ENCODE measurements at places on chromosomes 4 and X. TPM values are rescaled to one million over a fixed set of nuclear protein-coding genes. Genes with fewer than 3 reads are reported as not detected.
A peak's percentile ranks its signal among the peaks of the same experiment; 100 is the strongest.

DNA sequence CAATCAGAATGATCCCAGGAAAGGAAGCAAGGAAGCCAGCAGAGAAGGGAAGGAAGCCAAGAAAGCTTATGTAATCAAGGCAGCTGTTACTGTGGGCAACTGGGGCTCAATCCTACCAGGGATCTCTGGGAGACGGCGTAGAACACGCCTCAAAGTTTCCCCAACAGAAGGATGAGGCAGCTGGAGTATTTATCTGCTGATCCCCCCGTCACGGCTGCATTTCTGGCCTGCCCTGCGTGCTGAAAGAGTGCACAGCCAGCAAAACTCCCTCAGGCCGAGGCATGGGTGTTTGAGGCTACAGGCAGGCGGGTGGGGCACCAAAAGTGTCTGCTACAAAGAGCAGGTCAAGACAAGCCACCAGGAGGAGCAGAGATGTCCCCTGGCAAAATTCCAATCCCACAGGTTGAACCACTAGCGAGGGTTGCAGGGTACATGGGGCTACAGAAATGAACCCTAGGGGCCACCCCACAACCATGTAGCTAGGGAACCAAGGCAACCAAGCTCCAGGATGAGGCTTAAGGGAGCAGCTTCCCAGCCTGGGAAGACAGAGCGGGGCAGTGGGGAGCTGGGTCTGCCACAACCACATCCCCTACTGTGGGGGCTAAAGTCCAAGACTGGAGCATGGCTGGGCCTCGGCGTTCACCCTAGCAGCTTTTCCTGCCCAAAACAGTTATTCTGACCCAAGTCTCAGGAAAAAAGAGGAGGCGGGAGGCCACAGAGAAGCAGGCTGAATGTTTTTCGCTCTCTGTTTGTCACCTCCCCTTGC, 113.4 kb downstream of the BCOR start:
- DNase-seq: peak; percentile 93

GRCh38 chrX:75746891-75747639, 38.0 kb downstream of the MAGEE2 start:
- DNase-seq: no peak

DNA sequence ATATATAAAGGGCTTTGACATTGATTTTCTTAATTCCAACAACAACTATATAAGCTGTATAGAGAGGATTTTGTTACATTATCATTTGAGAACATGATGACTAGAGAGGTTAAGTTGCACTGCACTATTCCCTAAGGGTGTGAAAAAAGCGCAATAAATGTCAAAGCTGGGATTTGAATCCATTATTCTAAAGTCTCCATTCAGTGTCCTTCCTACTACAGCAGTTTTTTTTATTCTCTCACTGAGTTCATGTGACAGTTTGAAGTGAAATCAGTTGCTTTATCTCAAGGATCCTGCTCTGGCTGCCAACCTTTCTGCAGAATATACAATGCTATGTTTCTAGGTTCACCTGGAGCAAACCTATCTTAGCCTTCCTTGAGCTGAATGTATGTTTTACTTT, 177.5 kb downstream of the ANKRD50 start:
- no peak for DNase-seq

GRCh38 chr4:159145318-159145991, 42.6 kb downstream of the RAPGEF2 start:
- DNase-seq: no peak

GRCh38 chr4:70749313-70749712, 27.5 kb downstream of the RUFY3 start:
- DNase-seq: no peak

DNA sequence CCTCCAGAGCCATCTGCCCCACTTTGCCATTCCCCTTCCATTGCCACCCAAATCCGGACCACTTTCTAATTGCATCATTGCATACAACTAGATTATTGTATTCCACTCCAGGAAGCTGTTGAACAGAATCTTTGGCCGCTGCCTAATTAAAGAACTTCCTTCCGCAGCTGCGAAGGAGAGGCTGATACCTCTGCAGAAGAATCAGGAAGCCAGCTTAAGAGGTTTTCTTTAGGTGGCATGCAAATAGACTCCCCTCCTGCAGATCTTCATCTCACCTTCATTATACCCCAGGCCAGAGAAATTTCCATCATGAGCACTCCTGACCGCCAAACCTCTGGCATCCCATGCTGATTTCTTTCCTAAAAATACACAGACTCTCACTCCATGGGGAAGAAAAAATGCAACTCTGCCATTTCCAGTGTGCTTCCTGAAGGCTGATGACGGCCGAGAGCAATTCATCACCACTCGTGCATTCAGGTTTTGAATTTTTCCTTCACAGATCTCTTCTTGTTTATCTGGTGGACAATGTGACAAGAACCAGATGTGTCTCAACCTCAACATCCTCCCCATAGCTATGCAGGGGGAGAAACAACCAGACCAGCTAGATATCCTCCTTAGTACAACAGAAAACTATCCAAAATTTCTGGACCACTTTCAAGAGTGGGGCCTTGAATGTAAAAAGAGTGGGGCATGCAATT, 31.2 kb downstream of the LGI2 start:
- no peak for DNase-seq

- DNase-seq: peak; percentile 15
Observed at GRCh38 chr4:118033148-118034052, 886 bp upstream of the NDST3 start.

GRCh38 chrX:41718481-41719235, 5.3 kb upstream of the GPR82 start:
- DNase-seq: no peak

DNA sequence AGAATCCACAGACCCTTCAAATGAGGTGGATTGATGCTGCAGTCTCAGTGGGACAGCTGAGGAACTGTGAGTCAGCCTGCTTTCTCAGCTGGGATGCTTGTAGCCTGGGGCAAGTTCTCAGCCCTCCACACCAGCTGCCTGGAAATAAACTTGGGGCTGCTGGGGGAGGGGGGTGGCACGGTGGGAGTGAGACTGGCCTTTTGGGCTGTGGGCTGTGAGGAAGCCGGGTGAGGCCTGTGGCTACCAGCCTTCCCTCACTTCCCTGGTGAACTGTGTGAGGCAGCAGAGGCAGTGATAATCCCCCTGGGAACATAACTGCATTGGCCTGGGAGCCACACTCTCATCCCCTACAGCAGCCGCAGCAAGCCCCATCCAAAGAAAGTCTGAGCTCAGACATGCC, 114.5 kb upstream of the GUCY1A1 start:
- DNase-seq: peak; percentile 0

DNA sequence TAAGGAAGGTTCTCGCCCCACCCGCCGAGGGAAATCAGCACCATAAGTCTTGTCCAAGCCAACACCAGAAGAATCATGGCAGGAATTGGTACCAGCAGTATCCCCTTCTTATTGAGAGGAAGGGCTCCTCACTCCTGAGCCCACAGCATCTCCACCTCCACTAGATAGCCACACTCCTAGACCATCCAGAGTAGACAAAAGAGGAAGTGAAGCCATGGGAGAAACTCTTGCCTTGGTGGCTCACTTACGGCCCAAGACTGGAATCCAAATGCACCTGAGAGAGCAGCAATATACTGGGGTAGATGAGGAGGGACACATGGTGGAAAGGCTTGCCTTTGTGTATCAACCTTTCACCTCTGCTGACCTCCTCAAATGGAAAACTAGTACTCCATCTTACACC, 255.3 kb upstream of the PRKX start:
- DNase-seq: no peak

DNA sequence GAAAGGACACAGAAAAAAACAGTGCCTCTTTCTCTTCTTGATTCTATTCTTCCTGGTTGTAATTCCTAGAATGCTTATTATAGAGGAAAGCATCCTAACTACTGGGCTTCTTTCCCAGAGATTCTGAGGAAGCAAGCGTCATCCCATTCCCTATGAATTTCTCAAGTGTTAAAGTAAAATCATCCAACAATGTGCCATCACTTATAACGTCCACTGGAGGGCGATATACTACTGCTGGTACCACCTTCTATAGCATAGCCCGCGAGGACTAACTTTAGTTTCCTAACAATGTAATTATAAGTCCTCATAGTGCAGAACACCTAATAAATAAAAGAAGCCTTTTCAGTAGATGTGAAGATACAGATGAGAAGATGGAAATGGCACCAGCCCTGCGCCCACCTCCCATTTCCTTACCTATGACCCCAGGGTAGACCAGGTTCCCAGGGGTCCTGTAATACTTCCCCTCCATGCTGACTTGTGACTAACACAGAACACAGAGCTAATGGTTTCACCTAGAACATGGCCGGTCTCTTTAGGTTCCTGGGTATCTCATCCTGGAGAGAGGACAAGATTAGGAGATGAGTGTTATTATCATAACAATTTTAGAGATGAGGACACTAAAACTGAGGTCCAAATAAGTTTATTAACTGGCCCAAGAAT, 4.2 kb downstream of the CENPVL3 start:
- peak; percentile 31 for DNase-seq

MGARP gene
- 2.1 TPM for total RNA-seq

MGAT4D gene
- not detected for total RNA-seq

FANCB gene
- total RNA-seq: 6.2 TPM

MTTP gene
- total RNA-seq: 0.06 TPM

STOX2 gene
- total RNA-seq: under 0.01 TPM

TMEM156 gene
- 0.77 TPM for total RNA-seq

HELQ gene
- 14.5 TPM for total RNA-seq

TNIP3 gene
- 0.06 TPM for total RNA-seq

ARHGEF6 gene
- total RNA-seq: 21.7 TPM

Data from LHCN-M2 (cell line).